Keratinocyte (primary cell): ENCODE measurements at places on chromosomes 1 and 21.

GRCh38 chr1:45009956-45010854, 919 bp downstream of the HECTD3 start:
- no peak for DNase-seq

GRCh38 chr1:182841368-182841988, 2.3 kb downstream of the DHX9 start:
- DNase-seq: no peak

GRCh38 chr1:97740891-97741290, 179.9 kb downstream of the DPYD start:
- no peak for DNase-seq

DNA sequence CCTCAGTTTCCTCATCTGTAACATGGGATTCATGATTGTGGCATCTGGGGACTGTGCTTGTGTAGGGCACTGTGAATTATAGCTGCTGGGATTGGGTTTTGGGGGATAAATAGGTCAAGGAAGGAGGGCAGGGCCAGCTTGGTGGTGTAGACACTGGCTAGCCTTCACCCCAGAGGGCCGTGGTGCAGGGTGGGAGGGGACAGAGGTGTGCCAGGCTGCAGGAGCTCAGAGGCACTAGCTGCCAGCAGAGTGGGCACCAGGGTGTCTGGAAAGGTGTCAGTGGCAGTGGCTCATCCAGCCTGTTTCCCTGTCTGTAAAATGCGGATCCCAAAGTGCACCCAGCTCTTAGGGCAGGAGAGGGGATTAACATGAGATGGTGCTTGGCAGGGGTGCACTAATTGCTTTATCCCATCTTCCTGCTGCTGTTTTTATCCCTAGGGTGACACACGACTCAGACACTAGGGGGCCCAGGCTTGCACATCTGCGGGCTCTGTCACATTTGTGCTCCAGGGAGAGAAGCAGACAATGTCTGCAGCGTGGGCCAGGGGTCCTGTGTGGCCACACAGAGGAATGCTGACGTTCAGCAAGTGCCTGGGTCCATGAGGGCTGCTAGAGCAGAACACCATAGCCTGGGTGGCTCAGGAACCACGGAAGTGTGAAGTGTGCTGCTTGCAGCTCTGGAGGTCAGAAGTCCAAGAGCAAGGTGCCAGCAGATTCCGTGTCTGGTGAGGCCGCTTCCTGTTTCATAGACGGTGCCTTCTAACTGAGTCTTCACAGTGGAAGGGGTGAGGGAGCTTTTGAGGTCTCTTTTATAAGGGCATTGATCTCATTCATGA, 19.3 kb downstream of the OBSCN start:
- no peak for DNase-seq

DNA sequence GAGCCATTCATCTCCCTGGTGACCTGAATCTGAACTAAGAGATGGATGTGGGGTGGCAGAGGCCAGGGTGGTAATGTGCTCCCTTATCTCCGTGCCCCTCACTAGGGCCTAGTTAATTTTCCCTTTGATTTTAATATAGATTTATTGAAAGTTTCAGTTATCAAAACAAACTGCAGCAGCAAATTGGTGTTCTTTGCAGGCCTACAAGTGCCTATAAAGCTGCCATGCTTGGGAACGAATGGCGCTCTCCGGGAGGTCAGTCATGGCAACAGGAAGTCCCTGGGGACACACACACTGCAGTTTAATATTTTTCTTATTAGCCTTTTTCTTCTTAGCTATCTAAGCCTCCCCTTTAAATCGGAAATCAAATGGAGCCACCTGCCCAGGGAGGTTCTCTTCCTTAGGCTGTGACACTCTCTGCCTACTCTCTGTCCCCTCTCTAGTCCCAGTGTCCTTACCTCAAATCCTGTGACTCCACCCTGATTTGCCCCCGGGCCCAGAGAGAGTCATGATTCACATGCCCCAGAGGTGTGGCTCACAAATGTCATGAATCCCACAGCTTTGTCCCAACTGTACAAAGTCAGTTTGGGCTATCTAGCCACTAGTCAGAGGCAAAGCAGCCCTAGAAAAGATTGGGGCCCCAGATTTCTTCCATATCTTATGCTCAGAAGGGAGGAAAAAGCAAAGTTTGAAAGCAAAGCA, 4.3 kb upstream of the ERI3 start:
- DNase-seq: no peak

DNA sequence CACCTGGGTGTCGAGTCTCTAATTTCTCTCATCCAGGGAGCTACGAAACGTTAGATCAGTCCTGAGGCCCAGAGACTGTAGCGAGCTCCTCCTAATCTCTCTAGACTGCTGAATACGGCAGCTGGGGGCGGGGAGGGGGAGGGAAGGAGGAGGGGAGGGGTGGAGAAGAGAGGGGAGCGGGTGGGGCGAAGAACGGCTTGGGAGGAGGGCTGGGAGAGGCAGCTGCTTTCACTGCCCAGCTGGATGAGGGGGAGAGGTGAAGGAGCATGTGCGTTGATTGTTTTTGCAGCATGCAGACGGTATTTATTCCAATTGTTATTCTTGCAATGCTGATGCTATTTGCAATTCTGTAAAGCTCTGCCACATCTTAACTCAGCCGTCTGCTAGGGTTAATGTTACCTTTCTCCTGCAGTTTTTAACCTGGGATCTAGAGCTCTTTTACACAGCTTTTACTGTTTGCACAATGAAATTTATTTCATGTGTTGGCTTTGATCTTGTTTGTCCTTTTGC, 790 bp downstream of the DNAJC6 start:
- DNase-seq: no peak

DNA sequence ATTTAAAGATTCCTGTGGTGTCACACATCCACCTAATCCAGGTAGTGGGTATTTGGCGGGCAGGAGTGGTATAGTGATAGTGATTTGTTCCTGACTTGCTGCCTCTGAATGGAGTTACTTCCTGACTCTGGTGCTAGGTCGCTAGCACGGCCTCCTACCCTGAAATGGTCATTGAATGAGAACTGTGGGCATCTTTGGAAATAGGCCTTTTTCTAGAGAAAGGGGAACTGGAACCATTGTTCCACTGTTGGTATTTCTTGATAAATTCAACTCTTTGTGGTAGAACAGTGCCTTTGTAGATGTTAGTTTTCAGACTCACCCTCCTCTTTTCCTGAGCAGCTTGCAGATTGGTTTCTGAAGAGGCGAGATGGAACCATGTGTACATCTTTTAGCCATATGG, 1.5 kb downstream of the QSOX1 start:
- DNase-seq: no peak

DNA sequence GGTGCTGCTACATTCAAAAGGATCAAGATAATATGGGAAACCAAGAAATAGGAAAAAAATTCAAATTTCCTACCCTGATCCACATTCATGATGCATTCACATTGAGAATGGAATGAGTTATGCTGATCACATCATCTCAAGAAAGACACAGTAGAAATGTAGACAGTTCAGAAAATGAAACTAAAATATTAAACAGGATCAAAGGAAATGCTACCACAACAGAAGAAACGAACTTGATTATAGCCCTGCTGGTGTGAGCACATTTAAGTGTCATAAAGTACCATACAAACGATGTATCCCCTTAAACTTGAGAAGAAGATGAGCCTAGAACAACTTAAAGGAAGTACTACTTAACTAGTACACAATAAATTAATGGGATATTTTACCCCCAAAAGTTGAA, 21.3 kb downstream of the SYDE2 start:
- DNase-seq: no peak

- no peak for DNase-seq
Observed at GRCh38 chr1:228920831-228921230, 185.6 kb downstream of the RHOU start.

DNA sequence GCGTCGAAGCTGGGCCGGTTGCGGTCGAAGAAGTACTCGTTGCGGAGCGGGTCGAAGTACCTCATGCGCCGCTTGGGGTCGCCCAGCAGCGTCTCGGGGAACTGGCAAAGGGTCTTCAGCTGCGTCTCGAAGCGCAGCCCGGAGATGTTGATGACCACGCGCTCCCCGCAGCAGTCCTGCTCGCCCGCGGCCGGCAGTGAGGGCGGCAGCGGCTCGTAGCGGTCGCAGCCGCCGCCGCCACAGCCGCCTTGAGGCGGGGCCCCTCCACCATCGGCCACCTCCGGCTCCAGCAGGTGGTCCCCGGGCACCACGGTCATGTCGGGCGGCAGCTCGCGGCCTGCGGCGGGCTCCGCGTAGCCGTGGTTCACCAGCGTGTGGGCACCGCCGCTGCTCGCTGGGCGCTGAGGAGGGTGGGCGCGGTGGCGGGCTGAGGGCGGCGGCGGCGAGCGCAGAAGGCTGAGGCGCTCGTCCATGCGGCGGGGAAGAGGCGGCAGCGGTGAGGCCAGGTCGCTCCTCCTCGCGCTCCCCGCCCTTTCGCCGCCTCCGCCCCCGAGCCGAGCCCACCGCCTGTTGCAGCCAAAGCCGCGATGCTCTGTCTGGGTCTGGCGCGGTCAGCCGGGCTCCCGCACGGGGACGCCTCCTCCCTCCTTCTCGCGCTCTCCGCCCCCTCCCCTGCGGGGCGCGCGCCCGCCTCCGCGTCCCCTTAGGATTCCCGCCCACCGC, at the start of gene KCNA3:
Gene KCNA3 (minus strand): TSS at position 604 of the 723 bp plus-strand sequence. CDS start 131 bp downstream, at position 473.
- DNase-seq: no peak

- no peak for DNase-seq
Observed at GRCh38 chr1:178267646-178268094, 173.8 kb downstream of the RASAL2 start.
